Subcutaneous adipose tissue (tissue), 4 donors: ENCODE measurements at places on chromosomes 2 and 18. TPM values are rescaled to one million over a fixed set of nuclear protein-coding genes. Genes with fewer than 3 reads are reported as not detected.

The INO80C gene
- 5.3 TPM for total RNA-seq

The ST8SIA5 gene
- not detected for total RNA-seq

The SCYGR4 gene
- not detected for total RNA-seq

The ZNF236 gene
- total RNA-seq = 15.5 TPM
